ENCODE measurements at places on chromosomes 2 and 18.

GRCh38 chr2:188898261-188898660 is 75.9 kb upstream of the COL3A1 start:
- no peak for DNase-seq

DNA sequence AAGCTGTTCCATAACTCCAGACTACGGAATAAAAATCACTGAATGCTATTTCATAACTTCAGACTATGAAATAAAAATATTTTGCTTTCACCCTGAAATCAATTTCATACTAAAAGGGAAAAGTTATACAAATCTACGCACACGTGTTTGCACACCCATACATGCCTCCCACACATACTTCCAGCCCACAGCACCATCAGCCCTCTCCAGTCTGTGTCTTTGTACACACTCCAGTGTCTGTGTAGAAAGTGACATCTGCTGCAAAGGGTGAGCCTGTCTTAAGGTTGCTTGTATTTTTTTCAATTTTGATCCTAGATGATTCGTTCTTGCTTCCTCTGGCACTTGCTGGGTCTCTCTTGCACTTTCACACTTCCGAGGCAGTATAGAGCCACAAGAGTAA is 53.6 kb downstream of the VIT start:
- no peak for DNase-seq

GRCh38 chr2:102304711-102305611 is 6.4 kb upstream of the IL1RL1 start:
- DNase-seq = no peak

DNA sequence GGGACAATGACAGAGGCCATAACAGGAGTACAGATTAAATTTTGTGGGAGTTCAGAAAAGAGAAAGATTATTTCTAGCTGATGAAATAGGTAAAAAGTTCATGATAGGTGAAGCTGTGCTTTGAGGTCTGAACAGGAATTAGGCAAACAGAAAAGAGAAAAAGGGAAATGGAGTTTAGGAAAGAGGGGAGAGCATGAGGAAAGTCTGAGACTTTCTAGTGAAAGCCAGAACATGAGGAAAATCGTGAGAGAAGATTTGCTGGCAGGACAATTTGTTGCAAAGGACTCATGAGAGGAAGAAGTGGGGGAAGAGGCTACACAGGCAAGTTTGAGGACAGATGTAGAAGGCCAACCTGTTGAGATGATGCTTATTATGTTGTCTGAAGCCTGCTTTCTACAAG is 6.3 kb upstream of the CHN1 start:
- DNase-seq = no peak

DNA sequence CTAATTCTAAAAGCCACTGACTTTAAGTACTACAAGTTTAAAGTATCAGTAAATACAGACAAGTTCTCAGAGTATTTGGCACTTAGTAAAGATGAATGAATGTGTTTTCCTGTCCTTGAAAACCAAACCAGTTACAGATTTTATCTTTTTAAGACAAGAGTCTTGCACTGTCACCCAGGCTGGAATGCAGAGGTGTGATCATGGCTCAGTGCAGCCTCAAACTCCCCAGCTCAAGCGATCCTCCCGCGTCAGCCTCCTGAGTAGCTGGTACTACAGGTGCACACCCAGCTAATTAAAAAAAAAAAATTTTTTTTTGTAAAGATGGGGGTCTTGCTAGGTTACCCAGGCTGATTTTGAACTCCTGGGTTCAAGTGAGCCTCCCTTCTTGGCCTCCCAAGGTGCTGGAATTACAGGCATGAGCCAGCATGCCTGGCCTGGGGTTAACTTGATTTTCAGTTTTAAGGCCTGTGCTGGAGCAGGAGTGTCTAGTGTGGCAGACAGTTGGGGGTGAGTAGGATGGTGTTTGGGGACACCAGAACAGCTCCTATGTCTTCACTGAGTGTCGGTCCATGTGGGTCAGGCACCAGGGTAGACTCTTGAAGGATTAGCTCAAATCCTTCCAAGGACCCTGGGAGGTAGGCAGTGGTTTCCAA is 9.7 kb downstream of the RPS7 start:
- no peak for DNase-seq

- no peak for DNase-seq
Observed at GRCh38 chr2:158291544-158292180, 164.9 kb downstream of the CCDC148 start.
